ENCODE measurements at places on chromosomes 4 and X.

- no peak for DNase-seq
Measured at GRCh38 chr4:141587897-141588296, 48.5 kb upstream of the IL15 start.

DNA sequence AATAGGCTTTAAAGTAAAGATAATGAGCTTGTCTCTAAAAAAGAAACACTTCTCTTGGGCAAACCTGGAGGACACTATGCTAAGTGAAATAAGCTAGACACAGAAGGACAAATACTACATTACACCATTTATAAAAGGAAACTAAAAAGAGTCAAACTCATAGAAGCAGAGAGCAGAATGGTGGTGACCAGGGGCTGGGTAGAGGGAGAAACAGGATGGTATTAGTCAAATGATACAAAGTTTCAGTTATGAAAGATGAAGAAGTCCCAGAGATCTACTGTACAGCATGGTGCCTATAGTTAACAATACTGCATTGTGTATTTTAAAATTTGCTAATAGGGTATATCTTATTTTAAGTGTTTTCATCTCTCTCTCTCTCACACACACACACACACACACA is 28.5 kb downstream of the ACSL4 start:
- no peak for DNase-seq

GRCh38 chr4:11480683-11481082 is 52.0 kb upstream of the HS3ST1 start:
- DNase-seq, result no peak

DNA sequence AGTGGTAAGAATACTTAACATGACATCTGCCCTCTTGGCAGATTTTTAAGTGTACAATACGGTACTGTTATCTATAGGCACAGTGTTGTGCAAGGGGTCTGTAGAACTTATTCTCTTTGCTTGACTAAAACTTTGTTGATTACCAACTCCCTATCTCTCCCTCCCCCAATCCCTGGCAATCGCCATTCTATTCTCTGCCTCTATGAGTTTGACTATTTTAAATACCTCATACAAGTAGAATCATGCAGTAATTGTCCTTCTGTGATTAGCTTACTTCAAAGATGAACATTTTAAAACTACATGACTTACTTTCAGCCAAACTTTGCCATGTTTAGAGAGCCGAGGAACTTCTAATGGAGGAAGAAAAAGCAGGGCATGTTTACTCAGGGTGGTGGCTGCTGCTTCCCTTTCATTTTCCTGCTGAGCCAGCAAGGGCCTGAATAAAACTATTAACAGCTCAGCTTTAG is 62.4 kb downstream of the APOO start:
- no peak for DNase-seq

DNA sequence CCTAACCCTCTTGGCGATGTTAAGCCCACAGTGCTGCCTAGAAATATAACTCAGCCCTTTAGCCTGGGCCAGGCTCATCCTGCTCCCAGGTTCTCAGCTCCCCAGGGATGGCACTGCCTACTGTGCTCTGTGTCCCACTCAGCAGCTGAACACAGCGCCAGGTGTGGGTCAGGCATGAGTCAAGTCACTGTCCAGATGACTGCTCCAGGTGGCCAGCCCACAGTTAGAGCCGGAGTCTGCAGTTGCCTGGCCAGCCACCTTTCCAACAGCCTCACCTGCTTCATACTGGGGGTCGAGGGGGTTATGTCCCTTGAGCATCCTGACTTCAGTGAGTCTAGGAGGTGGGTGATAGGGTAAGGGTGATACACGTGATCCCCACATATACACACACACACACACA is 48.4 kb downstream of the TBC1D14 start:
- no peak for DNase-seq

GRCh38 chr4:181524499-181524898 is 718.7 kb upstream of the TENM3 start:
- DNase-seq, result no peak

DNA sequence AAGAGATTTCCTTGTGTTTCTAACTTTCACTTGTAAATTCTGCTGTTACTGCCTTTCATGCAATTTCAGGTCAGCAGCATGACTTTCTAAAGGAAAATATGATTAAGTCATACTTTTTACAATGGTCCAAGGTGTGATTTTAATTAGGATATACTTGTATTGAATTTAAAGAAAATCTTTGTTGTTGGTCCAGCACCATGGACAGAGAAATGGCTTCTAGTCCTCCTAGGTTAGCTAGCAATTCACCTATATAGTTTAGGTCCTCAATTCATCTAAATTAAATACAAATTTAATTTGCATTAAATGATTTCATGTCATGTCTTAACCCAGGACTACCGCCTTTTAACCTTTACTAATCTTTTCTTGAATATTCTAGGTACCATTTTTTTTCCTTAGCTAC is 304.9 kb upstream of the RPS6KA3 start:
- DNase-seq, result no peak

DNA sequence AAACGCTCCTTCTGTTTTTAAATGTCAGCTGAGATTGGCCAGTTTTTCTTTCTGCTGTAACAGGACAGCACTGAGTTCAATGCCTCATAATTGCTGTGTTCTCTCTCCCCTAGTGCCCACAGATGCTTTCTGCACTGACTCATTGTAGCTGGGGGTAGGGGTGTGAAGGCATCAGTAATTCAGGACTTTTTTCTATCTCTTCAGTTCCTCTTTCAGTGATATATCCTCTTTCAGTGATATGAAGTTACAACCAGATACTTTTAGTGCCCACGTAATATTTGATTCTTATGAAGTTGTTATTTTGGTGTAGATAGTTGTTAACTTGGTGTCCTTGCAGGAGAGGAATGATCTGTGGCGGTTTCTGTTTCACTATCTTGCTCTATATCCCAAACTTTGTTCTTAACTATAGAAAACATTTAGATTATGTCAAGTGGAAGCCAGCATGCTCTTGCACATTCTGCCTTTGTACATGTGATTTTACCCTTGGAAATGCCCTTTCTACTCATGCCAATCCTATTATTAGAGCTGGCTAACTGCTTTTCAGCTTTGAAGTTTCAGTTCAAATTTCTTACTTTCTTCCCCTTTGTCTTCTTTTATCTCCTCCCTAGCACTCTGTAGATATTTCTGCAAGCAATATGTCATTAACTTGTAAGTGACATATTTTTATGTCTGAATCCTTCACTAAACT is 1258.4 kb downstream of the FAM133A start:
- DNase-seq, result no peak

DNA sequence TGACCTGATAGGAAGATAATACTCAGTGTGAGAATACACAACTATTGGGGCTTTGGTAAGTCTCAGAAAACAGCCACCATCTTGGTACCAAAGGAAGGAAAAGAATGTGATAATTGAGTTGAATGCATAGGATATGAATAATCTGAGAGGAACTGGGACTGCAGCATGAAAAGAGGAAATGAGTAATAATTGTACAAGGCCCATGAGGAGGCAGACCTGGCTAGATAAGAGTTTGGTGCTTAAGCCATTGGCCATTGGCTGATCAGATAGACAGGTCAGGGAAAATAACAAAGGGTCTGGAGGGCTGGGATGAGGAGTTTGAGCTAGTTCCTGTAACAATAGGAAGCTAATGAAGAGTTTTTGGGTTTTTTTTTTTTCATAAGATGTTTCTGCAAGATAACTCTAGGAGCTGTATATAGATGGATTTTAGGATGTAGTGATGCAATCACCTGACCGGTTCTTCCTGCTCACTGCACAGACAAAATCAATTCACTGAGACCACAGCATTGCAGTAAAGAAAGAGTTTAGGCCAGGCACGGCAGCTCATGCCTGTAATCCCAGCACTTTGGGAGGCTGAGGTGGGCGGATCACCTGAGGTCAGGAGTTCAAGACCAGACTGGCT is 5.3 kb upstream of the TRMT2B start:
- no peak for DNase-seq

DNA sequence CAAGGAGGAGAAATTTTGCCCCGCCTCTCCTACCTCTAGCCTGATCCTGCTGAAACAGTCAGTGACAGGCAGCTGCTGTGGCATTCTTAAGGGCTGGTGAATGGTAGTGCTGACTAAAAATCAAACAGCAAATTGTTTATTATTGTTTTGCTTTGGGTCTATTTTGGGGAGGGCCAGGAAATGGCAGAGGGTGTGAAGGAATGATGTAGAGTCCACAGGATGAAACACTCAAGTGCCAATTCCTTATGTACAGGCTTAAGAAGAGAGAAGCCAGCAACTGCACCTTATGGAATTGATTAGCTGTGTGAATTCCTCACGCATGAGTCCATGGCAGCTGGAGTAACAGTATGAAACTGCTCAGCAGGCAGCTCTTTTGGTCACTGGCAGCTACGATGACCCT is 39.7 kb downstream of the VEGFC start:
- DNase-seq, result no peak

GRCh38 chr4:151673908-151674520 is 86.8 kb downstream of the GATB start:
- DNase-seq, result no peak

DNA sequence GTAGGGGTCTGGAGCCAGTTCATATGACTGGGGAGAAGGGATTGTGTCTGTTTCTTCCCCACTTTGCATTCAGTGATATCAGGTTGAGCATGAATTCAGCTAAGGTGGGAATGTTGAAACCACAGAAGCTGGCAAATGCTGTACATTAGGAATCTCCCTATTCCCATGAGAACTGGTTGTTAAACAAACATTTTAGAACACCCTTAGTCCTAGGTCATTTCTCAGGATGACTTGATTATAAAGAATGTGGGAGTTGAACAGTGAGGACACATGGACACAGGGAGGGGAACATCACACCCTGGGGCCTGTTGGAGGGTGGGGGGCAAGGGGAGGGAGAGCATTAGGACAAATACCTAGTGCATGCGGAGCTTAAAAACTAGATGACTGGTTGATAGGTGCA is 62.6 kb upstream of the LIMCH1 start:
- DNase-seq, result no peak

DNA sequence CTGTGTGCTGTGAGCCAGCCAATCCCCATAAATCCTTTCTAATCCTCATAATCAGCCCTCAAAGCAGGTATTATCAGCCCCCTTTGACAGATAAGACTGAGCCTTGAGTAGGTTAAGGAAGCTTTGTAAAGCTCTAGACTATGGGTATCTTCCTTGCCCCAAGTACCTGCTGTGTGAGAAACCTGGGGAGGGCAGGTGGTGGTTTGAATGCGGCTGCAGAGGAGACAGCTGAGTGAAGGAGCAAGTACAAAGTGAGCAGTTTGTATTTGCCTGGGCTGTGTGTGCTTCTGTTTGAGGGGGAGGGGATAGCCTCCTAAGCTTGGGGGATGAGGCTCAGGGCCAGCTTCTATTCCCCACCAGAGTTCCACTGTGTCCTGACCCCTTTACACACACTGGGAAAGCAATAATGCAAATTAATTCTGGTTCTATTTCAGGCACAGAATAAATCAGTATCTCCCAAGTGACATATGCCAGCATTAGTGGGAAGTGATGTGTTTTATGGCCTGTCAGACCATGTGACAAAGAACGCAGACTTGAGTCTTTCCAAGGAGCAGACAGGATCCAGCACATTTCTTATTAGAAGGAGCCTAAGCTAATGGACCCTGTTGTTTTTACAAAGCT is 63.5 kb downstream of the EVC start:
- no peak for DNase-seq

DNA sequence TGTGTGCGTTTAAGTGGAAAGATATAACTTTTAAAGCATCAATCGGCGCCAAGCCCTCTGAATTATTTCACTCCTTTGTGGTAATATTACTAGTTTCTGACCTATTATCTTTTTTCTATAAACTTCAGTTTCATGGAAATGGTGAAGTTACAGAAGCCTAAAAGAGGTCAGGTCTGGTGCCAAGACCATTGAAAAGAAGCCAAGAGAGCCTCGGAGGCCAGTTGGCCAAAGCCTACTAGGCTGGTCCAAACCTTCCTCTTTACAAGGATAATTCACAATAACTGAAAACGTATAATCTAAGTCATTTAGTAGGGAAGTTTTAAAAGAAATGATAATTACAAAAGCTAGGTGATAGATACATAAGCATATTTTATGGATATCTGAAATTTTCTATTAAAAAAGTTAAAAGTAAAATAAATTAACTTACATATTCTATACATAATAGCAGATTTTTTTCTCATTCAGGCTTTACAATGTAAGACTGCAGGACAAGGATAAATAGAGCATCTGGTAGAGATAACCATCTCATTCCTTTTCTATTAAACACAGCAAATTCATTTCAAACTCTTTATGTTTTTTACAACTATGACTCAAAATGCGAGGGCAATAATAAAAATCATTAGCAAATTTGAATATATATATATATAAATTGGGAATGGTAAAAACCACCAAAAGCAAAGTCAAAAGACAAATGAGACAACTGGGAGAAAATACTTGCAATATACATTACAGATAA is 49.2 kb downstream of the WDFY3 start:
- DNase-seq, result no peak

DNA sequence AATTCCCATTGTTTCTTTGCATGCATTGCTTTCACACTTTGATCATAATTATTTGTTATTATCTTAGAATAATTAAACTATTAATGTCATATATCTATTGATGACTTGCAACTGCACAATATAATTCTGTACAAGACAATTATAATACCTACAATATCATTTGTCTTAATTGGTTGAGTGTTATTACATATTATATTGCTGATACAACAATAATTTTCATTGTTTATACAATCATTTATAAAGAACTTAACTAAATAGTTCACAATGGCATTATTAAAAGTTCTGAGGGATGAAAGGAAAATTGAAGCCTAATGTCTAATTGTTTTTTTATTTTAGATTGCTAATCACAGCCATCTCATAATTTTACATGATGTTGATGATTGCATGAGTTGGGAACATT is 227.6 kb downstream of the GALNTL6 start:
- no peak for DNase-seq
